ENCODE measurements at places on chromosomes 16 and 17. TPM values are rescaled to one million over a fixed set of nuclear protein-coding genes. Genes with fewer than 3 reads are reported as not detected.

GRCh38 chr16:57564571-57565270 lies 22.3 kb downstream of the ADGRG5 start:
- DNase-seq = no peak

DNA sequence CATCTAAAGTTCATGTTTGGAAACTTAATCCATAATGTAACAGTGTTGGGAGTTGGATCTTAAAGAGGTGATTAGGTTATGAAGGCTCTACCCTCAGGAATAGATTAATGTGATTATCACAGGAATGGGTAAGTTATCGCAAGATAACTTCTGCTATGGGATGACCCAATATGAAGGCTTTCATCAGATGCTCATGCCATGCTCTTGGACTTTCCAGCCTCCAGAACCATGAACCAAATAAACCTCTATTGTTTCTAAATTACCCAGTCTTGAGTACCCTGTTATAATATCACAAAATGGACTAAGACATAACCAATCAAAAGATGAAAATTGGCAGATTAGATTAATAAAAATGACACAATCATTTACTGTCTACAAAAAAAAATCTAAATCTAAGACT lies 906.9 kb upstream of the SOX9 start:
- no peak for DNase-seq

DNA sequence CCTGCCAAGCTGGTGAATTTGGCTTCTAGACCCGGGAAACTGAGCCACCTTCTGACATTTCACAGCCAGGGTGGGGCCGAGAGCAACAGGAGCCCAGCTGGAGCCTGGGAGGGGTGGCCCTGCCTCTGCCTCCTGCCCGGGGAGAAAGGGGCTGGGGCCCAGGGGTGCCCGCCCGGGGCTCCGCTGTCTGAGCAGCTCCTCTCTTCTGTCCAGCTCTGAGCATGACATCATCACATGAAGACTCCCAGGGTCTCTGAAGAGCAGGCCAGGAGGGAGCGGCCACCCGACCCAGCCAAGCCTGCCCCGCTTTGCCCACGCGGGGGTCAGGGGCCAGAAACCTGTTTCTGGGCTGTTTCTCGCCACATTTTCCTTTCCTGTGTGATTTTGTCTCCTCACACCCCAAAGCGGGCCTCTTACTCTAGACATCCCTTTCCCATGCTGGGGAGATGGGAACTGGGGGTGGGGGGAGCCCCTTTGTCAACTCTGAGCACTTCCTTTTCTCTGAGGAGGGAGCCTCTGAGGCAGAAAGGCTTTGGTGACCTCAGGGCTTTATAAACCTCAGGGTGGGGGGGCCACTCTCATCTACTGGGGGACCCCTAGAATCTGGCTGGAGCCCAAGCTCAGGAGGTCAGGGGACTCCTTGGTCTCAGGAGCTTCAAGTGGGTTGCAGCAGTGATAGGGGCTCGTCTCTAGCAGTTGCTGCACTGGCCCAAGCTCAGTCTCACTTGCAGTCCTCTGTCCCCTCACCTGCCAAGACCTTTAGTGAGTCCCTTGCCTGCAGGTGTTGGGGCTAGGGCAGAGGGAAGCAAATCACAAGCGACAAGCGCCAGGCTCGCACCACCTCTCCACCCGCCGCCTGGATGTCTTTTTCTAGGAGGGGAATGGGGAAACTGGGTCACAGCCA lies 7.6 kb downstream of the UBALD2 start:
- DNase-seq = no peak

- DNase-seq = no peak
These were observed 13.2 kb upstream of the AURKB start for GRCh38 chr17:8223356-8224126.

- no peak for DNase-seq
These were observed 684.9 kb upstream of the KIF2B start for GRCh38 chr17:53137869-53138268.

DNA sequence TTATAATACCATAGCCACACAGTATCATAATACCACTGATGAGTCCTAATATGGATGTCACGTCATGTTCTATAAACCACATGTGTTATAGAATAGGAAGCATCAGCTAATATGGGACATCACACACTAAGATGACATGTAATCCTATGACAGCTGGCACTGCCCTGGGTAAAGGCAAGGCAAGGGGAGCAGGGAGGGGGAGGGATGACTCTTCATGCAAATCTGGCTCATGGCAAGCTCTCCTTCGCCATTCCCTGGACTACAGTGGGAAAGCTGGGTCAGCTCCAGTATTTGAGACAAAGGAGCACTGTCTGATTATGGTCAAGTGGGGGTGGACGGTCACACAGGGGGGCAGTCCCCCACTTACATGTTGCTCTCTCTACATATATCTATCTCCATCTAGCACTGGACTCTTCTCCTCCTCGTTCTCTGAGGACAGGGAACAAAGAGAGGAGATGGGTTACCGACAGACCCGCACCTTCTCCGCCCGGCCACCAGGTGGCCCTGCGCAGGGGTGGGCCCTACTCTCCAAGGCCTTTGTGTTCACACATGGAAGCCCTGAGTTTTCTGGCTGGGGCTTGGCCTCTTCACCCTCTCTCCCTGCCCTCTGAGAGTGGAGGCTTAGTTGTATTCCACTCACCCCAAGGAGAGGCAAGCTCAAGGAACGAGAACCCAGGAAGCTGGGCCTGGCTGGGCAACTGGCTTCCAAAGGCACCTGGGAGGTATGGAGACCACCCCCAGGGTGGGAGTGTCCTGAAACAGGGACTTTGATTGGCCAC lies 23.4 kb upstream of the MPO start:
- DNase-seq = peak; percentile 86

DNA sequence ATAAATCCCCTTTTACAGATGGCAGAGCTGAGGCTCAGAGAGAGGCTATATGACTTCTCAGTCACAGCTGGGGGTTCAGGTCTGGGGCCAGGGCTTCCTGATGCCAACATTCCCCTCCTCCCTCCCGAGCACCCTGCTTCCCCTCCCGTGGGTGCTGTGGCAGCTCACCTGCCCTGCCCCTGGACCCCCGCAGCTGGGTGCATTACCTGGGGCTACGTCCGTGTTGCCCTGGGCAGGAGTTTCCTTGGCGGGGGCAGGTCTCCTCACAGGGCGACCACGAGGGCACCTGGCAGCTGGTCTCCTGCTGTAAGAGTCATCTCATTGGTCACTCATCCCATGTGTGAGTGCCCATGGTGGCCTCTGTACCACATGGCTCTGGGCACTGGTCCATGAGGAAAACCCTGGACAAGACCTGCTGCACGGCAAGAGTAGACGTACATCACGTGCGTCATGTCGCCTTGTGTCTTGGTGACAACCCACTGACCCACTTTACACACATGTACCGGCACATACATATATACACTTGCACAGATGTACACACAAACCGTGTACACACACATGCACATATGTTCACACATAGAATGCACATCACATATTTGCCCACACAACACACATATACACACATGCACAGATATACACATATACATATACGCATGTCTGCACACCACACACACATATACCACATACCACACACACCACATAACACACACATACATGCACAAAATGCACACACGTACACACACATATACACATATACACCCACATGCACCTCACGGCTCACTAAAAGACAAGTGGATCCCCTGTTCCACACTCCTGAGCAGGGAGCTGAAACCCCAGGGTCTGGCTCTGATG lies 134.0 kb downstream of the FOXL1 start:
- DNase-seq = no peak

DNA sequence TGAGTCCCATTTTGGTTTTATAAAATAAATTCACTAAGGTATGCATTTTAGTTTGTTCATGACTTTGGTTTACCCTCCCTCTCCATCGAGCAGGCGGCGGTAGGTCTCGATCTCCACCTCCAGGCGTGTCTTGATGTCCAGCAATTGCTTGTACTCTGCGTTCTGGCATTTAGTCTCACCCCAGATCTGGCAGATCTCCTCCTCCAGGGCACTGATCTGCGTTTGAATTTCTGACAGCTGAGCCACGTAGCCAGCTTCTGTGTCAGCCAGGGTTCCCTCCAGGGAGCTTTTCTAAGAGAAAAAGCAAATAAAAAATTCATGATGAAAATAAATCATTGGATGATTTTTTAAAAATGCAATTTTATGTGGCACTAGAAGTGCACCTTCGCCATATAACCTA lies 4.2 kb downstream of the KRT24 start:
- no peak for DNase-seq

GRCh38 chr16:11316331-11317015 lies 28.8 kb upstream of the RMI2 start:
- DNase-seq = no peak

- DNase-seq = no peak
These were observed 25.0 kb downstream of the GPRC5B start for GRCh38 chr16:19859603-19860002.

DNA sequence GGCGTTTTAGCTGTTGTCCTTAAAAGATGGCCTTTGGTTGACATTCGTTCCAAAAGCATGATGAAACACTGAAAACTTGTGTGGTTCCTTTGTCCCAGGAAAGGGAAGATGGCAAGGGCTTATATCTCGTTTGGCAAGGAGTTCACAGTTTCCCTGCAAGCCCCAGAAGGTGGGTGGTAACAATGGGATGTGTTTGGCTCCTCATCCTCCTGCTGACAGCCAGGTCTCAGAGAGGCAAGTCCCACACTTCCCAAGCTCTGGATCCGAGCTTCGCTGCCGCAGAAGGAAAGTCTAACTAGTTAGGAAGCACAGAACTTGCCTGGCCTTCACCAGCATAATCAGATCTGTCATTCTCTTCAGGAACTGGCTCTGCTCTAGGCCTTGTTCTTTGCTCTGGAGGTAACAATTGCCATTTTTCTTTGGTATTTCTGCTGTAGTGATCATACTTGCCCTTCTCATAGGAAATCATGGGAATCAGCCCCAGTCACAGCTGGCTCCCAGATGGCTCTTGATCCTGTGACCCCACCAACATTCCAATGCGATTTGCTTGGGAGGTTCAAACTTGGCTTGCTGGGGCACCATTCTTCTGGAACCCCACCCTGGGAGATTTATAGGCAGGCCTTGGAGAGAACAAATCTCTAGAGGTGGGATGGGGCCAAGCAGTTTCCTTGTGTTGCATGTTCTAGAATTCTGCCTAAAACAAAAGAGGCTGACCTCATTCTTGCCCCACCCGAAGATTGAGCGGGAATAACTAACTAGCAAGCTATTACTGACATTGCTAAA lies 17.9 kb downstream of the KPNA2 start:
- no peak for DNase-seq

DNA sequence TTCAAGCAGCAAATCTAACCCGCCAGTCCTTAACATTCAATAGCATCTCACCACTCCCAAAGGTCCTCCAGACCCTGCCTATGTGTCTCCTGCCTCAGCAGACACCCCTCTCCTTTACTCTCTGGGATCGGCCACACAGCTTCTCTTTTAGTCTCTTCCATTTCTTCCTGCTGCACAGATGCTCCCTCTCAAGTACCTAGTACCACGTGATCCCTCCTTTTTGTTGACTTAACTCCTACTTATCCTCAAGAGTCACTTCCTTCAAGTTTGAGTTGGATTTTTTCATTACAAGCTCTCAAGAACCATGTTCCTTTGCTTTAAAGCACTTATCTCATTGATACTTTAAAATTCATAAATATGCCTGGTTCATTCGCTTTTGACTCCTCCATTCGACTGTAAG lies 24.9 kb downstream of the AMFR start:
- DNase-seq = peak; percentile 26

The TOM1L1 gene
- 40.7 TPM for total RNA-seq

The ABCA8 gene
- 43.6 TPM for total RNA-seq

The CASKIN1 gene
- total RNA-seq = 0.17 TPM

The C16orf46 gene
- 2.7 TPM for total RNA-seq

The KRT17 gene
- total RNA-seq = 0.58 TPM

The TBC1D3I gene
- total RNA-seq = 0.19 TPM

Data from esophagus muscularis mucosa (tissue), 4 donors.